Thoracic aorta (tissue), 2 donors: ENCODE measurements at places on chromosomes 3 and 15.

DNA sequence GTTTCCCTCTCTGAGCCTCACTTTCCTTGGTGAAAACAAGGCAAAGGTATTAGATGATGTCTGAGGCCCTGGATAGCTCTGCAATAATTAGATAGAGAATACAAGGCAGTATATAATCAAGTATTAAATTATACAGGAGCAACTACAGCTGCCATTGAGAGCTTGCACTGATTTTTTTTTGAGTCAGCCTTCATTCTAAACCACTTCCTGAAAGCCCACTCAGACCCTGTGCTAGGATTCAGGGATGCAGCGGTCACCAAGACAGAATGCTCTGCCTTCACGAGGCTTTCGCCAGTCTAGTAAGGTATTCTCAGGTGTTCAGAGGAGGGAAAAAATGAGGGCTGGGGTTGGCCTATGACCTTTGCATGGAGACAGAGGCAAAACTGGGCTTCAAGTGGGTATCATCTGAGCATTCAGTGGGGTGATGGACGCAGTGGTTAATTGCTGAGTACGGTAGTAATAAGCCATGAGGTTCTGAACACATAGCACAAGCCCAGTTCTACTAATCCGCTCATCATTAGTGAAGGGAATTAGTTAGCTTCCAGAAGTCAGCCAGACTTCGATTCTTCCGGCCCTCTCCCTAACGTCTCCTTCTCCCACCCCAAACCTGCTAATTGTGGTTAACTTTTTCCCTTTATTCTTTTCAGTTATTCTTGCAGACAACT is 3.6 kb downstream of the VGLL4 start:
- peak overlapping the region; percentile 96 for H3K27ac ChIP-seq
- no peaks in the 10 kb centered on the region for H3K36me3 ChIP-seq
- peaks cover 39% of the 10 kb centered on the region for H3K4me1 ChIP-seq
- H3K4me3 ChIP-seq = peak overlapping the region; percentile 88
- no peak for DNase-seq
- no peaks in the 10 kb centered on the region for H3K27me3 ChIP-seq

DNA sequence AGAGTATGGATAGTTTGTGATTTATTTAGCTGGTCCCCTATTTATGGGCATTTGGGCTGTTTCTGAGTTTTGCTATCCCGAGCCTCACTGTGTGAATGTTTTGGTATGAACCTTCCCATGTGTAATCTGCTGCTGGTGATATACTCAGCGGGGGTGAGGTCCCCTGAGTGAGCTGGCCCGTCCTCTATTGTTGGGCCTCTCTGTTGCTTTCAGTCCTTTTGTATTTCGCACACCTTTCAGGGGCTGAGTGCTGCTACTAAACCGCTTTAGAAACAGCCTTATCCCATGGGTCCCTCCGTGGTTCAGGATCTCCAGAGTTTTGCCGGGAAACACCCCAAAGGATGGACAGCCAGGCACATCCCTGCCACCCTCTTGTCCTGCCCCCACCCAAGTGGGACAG is 94.5 kb downstream of the WNT7A start:
- no peak for DNase-seq
- H3K27ac ChIP-seq = no peak overlapping the region
- H3K36me3 ChIP-seq = no peaks in the 10 kb centered on the region
- H3K27me3 ChIP-seq = no peaks in the 10 kb centered on the region

DNA sequence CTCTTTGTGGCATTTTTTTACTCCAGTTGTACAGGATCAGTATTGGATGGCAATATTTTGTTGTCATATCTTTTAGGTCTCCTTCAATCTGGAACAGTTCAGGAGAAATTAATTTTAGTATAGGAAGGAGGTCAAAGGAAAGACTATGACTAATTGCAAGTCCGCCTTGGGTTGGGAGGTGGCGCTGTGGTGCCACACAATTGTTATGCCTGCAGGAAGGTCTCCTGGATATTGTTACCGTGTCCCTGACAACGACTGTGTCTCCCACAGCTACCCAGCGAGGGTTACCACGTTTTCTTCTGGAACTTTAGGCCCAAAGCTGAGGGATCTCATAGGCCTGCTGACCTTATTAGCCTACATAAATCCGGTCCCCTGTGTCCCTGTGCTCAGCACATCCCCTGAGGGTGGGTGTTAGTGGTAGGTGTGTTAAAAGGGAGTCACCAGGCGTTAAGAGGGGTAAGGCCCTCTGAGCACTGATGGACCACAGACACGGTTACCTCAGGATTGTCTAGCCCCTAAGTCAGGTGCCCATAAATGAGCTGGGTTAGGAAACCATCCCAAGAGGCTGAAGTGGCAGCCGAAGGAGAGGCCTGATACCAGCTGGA is 31.5 kb downstream of the KCNAB1 start:
- peak overlapping the region; percentile 78 for H3K27ac ChIP-seq
- peak; percentile 36 for DNase-seq
- H3K27me3 ChIP-seq = no peaks in the 10 kb centered on the region
- no peaks in the 10 kb centered on the region for H3K36me3 ChIP-seq

DNA sequence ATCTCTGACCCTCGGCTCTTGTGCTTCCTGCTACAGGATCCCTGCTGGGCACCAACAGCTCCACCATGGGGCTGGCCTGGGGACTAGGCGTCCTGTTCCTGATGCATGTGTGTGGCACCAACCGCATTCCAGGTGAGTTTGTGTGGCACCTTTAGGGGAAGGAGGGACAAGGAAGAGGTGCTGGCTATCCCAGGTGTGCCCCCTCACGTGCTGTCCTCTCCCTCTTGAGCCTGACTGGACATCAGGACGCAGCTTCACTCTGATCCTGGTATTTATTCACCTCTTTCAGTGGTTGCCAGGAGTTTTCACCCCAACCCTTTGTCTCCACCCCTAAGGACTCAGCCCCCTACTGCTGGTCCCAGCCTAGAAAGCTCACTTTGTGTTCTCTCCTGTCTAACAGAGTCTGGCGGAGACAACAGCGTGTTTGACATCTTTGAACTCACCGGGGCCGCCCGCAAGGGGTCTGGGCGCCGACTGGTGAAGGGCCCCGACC is 960 bp downstream of the THBS1 start:
- H3K27me3 ChIP-seq = no peaks in the 10 kb centered on the region
- H3K36me3 ChIP-seq = peaks cover 4% of the 10 kb centered on the region
- no peaks in the 10 kb centered on the region for H3K4me1 ChIP-seq
- no peak for DNase-seq

- H3K27me3 ChIP-seq = no peaks in the 10 kb centered on the region
- H3K27ac ChIP-seq = no peak overlapping the region
- H3K4me1 ChIP-seq = no peaks in the 10 kb centered on the region
- DNase-seq = no peak
- H3K36me3 ChIP-seq = no peaks in the 10 kb centered on the region
Observed at GRCh38 chr3:39271363-39271914, 8.4 kb downstream of the CX3CR1 start.
